ENCODE measurements at places on chromosomes 2 and 18.

DNA sequence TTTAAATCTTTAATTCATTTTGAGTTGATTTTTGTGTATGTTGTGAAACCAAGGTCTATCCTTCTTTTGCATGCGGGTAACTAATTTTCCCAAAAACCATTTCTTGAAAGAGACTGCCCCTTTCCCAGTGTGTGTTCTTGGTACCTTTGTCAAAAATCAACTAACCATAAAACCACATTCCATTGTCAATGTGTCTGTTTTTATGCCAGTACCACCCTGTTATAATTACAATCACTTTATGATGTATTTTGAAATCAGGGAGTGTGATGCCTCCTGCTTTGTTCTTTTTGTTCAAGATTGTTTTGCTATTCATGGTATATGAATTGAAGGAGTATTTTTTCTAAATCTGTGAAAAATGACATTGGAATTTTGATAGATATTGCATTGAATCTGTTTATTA is 689.6 kb downstream of the TSN start:
- DNase-seq: no peak

DNA sequence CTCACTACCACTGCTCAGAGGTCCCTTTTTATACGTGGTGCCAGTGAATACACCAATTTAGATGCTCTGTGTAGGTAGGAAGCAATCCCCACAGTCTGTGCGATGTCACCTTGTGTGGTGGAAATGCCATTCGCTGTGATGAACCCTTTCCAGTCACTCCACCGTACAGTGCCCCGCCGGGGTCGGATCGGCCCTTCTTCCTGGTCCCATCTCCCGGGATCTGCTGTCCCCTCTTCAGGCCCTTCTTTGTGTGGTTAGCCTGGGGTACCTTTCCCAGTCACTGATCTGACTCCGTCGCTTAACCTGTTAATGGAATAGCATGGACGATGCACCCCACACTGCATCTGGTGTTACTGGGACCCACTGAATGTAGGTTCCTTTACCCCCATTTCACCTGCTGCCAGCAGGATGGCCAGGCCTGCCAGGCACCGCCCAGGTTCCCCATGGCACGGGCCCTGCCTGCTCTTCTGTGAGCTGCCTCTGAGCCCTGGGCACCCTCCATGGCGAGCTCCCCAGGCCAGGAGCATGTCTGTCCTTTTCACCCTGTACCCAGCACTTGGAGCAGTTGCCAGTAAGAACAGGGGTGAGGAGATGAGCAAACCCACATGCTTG is 18.0 kb downstream of the TWIST2 start:
- DNase-seq: no peak

DNA sequence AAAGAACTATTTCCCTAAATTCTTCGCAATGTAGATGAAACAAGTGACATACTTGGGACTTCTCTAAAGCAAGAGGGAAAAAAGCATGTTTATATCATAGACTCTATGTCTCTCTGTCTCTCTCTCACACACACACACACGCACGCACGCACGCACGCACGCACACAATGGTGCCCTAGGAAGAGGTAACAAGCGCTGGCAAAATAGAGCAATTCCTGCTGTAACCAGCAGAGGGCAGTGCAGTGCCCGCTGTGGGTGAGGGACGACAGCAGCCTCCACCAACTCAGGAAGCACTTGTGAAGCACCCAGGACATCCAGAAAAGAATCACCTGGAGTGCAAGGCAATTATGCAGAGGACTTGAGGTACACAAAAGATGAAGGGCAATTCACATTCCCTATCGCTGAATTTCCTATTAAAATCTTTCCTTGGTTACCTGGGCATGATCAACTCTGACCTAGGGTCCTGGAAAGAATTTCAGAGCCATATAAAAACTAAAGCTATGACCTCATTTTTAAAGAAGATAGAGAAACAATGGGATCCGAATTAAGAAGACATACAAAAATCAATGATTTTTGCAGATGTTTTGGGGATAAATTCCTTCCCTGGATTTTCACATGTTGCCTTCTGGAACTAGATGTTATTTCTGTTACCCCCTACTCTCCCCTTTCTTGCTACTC is 166.4 kb downstream of the PDE11A start:
- DNase-seq: peak; percentile 77

DNA sequence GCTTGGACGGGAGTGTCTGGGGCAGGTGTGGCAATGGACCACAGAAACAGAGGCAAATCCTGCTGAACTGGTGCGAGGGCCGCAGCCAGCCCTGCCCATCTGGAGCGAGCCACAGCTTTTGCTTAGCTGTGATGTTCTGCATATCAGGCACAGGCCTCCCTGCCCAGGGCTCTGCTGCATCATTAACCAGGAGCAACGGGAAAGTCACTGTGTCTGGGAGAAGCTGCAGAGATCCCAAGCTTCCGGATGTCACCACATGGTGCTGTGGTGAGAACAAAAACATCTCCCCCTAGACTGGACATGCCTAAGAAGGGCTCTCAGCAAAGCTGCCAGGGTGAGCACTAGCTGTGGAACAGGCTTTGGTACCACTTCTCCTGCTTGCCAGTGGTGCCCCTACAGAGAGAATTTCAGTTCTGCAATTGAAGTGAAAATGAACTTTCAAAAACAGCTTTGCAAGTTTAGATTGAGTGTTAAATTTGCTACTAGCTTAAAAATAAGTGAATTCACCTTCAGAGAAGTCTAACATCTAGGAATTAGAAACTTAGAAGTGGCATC is 172.9 kb upstream of the MYT1L start:
- no peak for DNase-seq

GRCh38 chr2:71792926-71793761 is 339.8 kb downstream of the DYSF start:
- no peak for DNase-seq

- DNase-seq: no peak
These were observed 757.7 kb downstream of the EPHA4 start for GRCh38 chr2:220814441-220814840.

- no peak for DNase-seq
These were observed 5.2 kb downstream of the CCL20 start for GRCh38 chr2:227818675-227819397.

All from K562 (cell line).